ENCODE measurements at places on chromosomes 4 and X. TPM values are rescaled to one million over a fixed set of nuclear protein-coding genes. Genes with fewer than 3 reads are reported as not detected.

MSX1 gene
- 12.0 TPM for total RNA-seq

EXOC1L gene
- total RNA-seq: not detected

FGF16 gene
- total RNA-seq: not detected

UGT2B7 gene
- not detected for total RNA-seq

USP17L22 gene
- not detected for total RNA-seq

UGT2B10 gene
- not detected for total RNA-seq

PDLIM3 gene
- total RNA-seq: not detected

DNAAF6 gene
- not detected for total RNA-seq

C4orf54 gene
- total RNA-seq: not detected

DACH2 gene
- not detected for total RNA-seq

TIMM8A gene
- 9.6 TPM for total RNA-seq

USP17L12 gene
- total RNA-seq: not detected

- DNase-seq: no peak
These were observed 22.2 kb downstream of the JADE1 start for GRCh38 chr4:128831531-128832242.

GRCh38 chr4:112058433-112058832 lies 86.8 kb upstream of the FAM241A start:
- DNase-seq: no peak

- no peak for DNase-seq
These were observed 431.8 kb upstream of the DIPK2B start for GRCh38 chrX:45632506-45632905.

- no peak for DNase-seq
These were observed 30.9 kb upstream of the RHOH start for GRCh38 chr4:40165916-40166315.

DNA sequence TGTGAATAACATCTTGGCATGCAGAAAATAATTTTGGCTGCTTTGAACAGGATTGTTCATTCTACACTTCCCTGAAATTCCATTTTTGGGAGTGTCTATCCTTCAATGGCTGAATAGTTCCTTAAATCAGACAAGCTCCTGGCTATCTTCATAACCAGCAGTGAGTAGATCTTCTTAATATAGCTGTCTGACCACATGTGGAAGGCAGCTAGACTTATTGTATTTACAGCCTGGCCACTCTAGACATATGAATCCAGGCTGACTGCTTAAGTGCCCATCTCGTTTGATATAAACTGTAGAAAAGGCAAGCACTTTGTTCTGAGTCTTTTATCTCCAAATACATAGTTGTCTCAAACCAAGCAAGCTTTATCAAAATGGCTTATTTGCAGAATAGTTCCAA lies 40.0 kb downstream of the PWWP3B start:
- no peak for DNase-seq

DNA sequence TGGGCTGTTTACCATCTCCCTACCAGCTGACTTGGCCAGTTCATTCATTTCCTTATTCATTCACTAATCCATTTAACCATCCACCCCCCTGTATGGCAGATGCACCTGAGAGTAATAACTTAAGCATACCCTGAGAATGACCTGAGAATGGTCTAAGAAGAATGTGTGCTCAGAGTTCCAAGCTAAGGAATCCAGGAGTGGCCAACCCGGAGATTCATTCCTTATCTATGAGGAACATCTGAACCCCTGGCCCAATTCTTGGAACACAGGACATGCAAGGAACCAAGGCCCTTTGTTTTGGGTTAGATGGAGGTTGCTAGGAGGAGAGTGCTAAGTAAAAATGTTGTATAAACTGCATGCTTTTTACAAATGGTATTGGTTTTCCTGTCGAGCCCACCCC lies 13.5 kb upstream of the STARD8 start:
- no peak for DNase-seq

GRCh38 chrX:139862208-139862607 lies 70.6 kb downstream of the ATP11C start:
- no peak for DNase-seq

GRCh38 chr4:120918788-120919187 lies 3.7 kb downstream of the PRDM5 start:
- DNase-seq: peak; percentile 9

GRCh38 chrX:71453056-71453455 lies 79.8 kb upstream of the OGT start:
- no peak for DNase-seq

DNA sequence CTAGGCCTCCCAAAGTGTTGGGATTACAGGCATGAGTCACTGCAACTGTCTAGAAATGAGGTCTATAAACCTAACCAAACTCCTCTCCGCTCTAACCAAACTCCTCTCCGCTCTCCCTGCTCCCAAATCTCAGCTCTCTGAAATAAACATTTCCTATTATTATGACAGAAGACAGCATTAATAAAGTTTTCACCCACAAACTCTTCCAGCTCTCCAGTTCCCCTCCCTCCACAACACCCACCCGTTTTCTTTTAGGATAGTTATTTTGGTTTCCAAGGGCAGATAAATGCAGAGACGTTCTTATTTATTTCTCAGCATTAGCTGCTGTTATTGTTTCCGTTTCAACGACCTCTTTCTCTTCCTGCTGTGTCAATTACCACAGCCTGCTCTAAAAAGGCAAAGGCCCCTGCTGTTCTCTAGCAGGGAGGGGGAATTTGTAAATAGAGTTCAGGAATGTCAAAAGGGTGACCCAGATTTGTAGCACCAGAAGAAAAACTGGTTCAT lies 13.3 kb upstream of the SCD5 start:
- no peak for DNase-seq

DNA sequence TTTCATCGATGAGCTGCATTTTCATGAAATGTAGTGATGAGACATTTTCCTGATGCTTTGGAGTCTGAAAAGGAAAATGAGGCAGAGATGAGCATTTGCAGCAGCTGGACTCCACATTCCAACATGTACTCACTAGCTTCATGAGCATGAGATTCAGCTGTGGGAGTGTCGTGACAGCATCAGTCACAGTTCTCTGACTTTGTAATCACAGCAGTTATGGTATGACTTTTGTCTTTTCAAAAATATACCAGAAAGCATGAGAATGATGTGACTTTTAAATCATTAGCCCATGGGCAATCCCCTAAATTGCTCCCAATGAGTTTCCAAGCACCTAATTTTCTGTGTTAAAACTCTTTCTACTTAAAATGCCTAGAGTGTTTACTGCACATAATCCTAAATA lies 18.3 kb upstream of the MSL3 start:
- DNase-seq: no peak

DNA sequence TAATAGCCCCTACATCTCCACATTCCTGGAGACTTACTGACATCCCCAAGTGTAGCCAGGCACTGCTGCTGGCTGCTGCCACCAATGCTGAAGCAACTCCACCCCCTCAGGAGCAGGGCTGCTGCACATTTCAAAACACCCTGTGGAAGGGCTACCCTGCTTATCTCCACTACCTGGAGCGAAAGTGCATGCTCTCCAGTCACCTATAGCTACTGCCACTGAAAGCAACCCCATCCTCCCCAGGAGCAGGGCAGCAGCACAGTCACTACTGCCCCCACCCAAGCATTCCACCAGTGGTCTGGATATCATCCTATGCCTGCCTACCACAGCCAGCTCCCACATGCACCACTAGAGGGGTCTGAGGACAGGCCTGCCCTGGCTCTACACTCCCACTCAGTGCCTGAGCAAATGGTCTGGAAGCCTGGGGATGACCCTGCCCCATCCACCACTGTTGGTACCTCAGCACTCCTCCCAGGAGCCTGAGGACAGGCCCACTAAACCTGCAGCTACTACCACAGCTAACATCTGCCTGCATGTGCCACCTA lies 55.3 kb downstream of the MANBA start:
- no peak for DNase-seq

- DNase-seq: no peak
These were observed 93.1 kb upstream of the TEX13A start for GRCh38 chrX:105313596-105313995.

GRCh38 chr4:38958453-38959190 lies 73.6 kb downstream of the TMEM156 start:
- no peak for DNase-seq

DNA sequence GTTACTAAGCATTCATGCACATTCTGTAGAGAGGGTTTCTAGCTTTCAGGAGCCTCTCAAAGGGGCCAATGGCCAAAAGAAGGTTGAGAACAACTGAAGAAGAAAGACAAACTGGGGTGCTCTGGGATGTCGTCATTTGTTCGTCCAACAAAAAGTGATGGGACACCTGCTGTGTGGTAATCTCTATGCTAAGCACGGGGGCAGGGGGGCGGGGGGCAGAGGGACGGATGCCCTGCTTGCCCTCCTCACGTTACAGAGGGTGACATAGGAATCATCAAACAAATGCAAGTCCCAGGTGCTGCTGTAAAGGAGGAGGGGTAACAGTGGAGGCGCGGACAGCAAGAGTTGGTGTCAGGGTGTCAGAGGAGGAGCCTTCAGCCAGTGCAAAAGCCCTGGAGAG lies 12.8 kb upstream of the CRMP1 start:
- no peak for DNase-seq

DNA sequence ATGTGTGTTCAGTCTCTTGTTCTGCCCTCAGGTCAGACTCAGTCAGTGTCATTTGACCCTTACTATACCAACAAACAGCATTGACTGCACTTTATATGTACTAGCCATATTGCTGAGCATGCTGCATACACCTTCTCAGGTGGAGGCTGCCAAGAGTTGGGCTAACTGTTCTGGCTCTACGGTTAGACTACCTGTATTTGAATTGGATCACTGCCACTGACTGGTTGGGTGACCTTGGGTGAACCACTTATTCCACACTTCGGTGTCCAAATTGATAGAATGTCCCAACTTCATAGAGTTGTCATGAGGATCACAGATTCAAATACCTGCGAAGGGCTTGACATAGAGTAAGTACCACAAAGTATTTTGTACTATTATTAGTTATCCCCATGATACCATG lies 91.2 kb upstream of the GPR50 start:
- DNase-seq: no peak

- DNase-seq: no peak
These were observed 219.7 kb downstream of the PALLD start for GRCh38 chr4:168716406-168717129.

DNA sequence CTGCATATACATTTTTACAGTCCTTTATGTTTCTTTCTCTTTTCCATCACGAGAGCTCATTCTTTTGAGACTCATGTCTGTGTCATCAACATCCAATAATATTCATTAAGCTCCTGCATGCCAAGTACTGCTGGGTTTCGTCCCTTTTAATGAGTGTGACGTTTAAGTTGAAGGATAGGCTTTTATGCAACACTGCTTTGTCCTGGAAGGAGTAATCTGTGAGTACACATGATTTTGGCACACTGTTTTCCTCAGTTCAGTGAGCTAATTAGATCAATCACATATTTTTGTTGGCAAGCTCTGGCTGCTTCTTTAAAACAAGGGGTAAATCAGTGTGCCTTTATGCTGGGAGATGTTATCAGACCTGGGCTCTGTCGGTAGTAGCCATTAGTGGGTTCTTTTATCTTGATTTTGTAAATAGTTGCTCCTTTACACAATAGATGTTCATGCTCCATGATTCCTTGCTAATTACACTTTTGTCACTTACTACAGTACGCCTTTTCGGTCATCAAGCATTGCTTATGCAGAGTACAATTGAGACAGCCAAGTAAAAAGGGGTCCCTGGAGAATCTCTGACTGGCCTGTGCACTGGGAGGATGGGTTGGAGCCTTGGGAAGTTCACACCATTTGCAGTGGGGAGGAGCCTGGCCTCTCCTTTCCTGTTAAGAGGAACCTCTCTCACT lies 132.6 kb downstream of the FHIP1A start:
- peak; percentile 48 for DNase-seq

DNA sequence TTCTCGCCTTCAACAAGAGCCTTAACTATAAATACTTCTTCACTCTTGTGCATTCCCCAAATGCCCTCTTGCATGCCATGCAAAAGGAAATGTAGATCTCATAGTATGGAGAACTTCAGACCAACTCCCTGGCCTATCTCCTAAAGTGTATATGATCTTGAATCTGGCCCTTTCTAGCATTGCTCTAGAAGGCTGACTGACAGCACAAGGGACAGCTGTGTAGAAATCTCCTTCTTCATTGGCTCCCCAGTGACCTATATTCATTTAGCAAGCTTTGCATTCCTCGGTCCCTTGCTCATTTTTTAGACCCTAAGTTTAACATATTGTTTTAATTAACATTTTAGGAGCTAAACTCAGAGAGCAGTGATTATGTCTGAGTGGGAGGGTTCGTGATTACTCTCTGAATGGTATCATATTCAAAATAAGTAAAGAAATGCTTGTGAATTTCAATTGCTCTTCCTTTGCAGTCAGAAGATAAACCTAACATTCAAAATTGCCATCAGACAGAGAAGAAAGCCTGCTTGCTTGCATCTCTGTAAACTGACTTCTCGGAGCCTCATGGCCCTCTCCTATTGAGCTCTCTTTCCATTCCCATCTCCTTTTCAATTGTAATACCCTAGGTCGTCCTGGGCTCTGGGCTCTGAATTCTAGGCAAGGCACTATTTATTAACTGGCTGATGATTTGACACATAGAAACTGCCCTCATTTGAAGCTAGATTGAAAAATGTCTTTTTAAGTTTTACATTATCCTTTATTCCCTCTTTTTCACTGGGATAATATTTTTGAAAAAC lies 120.3 kb upstream of the PRKG2 start:
- no peak for DNase-seq

GRCh38 chrX:122579526-122579925 lies 604.6 kb upstream of the GRIA3 start:
- no peak for DNase-seq

DNA sequence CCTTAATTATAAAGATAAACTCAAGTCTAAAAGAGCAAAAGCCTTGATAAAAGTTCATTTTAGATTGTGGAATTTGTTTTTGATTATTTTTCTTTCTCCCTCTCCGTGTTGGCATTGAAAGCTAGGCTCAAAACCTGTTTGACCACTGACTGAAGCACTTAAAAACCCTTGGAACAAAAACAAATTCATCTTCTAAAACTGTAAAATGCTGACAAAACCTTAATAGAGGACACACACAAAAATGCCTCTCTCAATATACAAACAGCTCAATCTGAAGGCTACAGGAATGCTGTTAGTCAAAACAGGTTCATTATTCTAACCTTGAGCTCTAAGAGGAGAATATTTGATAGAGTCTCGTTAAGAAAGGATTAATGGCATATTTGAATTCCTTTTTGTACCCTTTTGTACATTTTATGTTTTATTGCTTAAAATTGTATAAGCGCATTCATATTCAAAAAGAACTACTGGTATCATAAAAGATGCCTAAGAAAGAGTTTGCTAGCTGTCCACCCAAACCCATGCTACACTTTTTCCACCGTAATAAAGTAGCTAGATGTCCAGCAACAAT lies 74.3 kb upstream of the NAP1L5 start:
- DNase-seq: no peak

DNA sequence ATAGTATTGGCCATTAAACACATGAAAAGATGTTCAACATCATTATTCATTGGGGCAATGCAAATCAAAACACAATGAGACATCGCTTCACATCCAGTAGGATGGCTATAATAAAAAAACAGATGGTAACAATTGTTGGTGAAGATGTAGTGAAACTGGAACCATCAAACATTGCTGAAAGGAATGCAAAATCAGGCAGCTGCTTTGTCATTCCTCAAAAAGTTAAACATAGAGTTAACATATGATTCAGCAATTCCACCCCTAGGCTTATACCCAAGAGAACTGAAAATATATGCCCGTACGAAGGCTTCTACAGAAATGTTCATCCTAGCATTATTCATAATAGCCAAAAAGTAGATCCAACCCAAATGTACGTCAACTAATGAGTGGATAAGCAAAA lies 144.0 kb upstream of the NAP1L5 start:
- DNase-seq: no peak

GRCh38 chrX:88244066-88244465 lies 503.0 kb upstream of the CPXCR1 start:
- DNase-seq: no peak

All from MG63 (cell line).